DND-41 (cell line): ENCODE measurements at places on chromosomes 2 and 18.

GRCh38 chr2:187168720-187169713 is 279.0 kb downstream of the CALCRL start:
- DNase-seq = no peak
- H3K27ac ChIP-seq = no peak overlapping the region
- H3K36me3 ChIP-seq = no peaks in the 10 kb centered on the region
- H3K27me3 ChIP-seq = no peaks in the 10 kb centered on the region

DNA sequence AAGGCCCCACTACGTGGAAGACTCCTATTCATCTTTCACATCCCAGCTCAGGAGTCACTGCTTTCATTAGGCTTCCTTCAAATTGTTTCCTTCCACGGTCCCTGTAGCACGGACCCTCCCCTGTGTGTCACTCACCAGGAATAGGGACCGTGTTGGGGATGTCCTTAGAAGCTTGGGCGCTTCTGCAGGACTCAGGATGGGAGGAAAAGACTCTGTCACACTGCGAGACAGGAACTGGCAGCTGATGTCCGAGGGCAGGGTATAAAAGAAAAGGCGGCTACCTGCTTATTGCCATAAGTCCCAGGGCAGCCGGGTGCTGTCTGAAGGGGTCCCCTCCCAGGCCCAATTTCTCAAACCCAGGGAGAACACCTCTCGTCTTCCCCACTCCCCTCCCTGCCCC is 79.1 kb downstream of the BCL2L11 start:
- DNase-seq = no peak
- no peaks in the 10 kb centered on the region for H3K27me3 ChIP-seq
- H3K27ac ChIP-seq = no peak overlapping the region
- H3K4me1 ChIP-seq = no peaks in the 10 kb centered on the region
- H3K36me3 ChIP-seq = no peaks in the 10 kb centered on the region
- no peak overlapping the region for H3K4me3 ChIP-seq

GRCh38 chr2:112849956-112850355 is 13.4 kb upstream of the IL1B start:
- H3K4me3 ChIP-seq = no peak overlapping the region
- no peaks in the 10 kb centered on the region for H3K4me1 ChIP-seq
- no peak overlapping the region for H3K27ac ChIP-seq
- no peaks in the 10 kb centered on the region for H3K27me3 ChIP-seq
- no peak for DNase-seq
- H3K36me3 ChIP-seq = no peaks in the 10 kb centered on the region

DNA sequence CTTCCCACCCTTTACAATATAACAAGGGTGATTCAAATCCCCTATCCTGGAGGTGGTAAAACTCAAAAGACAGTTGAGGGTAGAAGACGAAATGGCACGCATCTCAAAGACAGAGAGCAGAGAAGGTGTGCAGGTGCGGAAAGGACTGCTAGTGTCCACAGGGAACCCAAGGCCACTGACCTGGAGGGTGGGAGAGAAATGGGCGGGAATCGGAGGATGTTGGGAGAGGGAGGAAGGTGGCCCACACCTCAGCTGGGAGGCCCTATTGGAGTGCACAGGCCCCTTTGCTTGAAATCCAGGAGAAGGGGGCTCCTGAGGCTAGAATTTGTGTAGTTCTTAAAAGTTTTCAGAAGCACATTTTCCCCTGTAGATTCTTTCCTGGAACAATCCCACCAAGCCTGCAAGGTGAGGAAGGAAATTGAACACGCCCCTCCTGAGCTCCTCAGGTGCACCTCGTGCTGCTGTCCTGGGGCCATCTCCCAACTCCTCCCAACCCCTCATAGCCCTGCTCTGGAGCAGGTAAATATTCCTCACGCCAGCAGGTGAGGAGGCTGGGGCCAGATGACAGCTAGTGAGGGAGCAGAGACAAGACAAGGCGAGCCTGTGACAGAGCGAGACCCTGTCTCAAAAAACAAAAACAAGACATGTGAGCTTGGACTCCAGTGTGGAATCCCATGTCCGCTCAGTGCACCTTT is 99.3 kb downstream of the MCFD2 start:
- no peak for DNase-seq
- no peaks in the 10 kb centered on the region for H3K4me1 ChIP-seq

- no peaks in the 10 kb centered on the region for H3K27me3 ChIP-seq
- H3K4me1 ChIP-seq = no peaks in the 10 kb centered on the region
- H3K27ac ChIP-seq = no peak overlapping the region
- H3K36me3 ChIP-seq = no peaks in the 10 kb centered on the region
- no peak for DNase-seq
- no peak overlapping the region for H3K4me3 ChIP-seq
Measured at GRCh38 chr18:66872277-66872676, 268.4 kb upstream of the CDH19 start.

DNA sequence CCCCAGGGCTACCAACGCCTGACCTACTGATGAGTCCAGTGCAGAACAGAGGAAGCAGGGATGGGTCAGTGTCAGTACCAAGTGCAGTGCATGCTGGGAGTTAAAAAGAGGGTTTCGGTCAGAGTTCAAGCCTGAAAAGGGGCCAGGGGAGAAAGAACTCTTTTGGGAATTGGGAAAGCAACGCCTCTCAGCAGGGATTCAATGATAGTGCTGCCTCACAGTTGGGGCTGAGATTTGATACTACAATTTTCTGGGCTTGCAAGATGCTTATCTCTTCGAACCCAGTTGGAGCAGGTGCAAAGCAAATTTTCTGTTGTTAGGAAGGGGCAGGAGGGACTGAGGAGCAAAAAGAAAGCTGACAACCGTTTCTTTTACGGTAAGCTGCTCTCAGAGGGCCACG is 82.6 kb downstream of the CERKL start:
- DNase-seq = no peak
- H3K27me3 ChIP-seq = no peaks in the 10 kb centered on the region
- no peaks in the 10 kb centered on the region for H3K4me1 ChIP-seq
- H3K36me3 ChIP-seq = no peaks in the 10 kb centered on the region
- no peak overlapping the region for H3K4me3 ChIP-seq
